T47D (cell line): ENCODE measurements at places on chromosomes 11 and 22.

GRCh38 chr11:17755891-17756290, 21.3 kb downstream of the KCNC1 start:
- DNase-seq, result no peak

GRCh38 chr22:19641983-19642451, 72.3 kb upstream of the SEPTIN5 start:
- DNase-seq, result no peak

GRCh38 chr11:27447288-27448183, 25.1 kb downstream of the LGR4 start:
- DNase-seq, result no peak

DNA sequence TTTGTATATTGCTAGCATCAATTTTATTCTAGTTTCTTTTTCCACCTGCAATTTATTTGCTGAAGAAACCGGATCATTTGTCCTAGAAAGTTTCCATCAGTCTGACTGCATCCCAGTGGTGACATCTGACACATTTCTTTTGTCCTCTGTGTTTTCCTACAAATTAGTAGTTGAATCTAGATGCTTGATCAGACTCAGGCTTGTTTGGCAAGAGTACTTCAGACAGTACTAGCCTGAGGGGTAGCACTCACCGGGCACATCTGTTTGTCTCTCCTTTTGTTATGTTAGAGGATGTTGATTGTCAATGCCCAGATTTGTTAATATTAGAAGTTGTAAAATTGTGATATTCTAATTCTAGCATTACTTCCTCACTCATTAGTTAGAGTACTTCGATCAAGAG, 204.8 kb downstream of the SWAP70 start:
- DNase-seq, result peak; percentile 65

DNA sequence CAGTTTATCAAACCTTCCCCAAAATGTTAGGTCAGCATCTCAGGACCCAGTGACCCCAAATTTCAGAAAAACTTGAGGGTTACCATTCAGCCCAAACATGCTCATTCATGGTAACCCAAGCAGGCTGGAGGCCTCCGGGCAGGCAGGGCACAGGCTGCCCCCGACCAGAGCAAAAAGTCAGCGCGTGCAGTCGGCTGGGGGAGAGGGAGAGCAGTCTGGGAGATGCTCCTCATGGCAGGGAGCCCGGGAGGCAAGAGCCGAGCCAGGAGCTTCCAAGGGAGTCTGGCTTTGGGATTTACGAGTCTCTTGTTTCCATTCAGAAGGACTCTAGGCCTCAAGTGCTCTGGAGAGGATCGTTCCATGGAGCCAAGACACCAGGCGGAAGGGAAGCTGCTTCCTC, 45.7 kb downstream of the RPUSD4 start:
- no peak for DNase-seq

- DNase-seq, result no peak
Observed at GRCh38 chr11:110113505-110113904, 20.3 kb downstream of the ZC3H12C start.

- DNase-seq, result peak; percentile 65
Observed at GRCh38 chr22:33579448-33580093, 340.7 kb downstream of the LARGE1 start.
